HTR-8/SVneo (cell line): ENCODE measurements at places on chromosomes 3 and 15.
A peak's percentile ranks its signal among the peaks of the same experiment; 100 is the strongest.

- no peak for DNase-seq
Observed at GRCh38 chr3:15919971-15920370, 122.2 kb upstream of the ANKRD28 start.

- DNase-seq, result no peak
Observed at GRCh38 chr3:188830893-188831292, 340.9 kb upstream of the TPRG1 start.

GRCh38 chr15:57537072-57537471 is 54.6 kb upstream of the MYZAP start:
- peak; percentile 29 for DNase-seq

DNA sequence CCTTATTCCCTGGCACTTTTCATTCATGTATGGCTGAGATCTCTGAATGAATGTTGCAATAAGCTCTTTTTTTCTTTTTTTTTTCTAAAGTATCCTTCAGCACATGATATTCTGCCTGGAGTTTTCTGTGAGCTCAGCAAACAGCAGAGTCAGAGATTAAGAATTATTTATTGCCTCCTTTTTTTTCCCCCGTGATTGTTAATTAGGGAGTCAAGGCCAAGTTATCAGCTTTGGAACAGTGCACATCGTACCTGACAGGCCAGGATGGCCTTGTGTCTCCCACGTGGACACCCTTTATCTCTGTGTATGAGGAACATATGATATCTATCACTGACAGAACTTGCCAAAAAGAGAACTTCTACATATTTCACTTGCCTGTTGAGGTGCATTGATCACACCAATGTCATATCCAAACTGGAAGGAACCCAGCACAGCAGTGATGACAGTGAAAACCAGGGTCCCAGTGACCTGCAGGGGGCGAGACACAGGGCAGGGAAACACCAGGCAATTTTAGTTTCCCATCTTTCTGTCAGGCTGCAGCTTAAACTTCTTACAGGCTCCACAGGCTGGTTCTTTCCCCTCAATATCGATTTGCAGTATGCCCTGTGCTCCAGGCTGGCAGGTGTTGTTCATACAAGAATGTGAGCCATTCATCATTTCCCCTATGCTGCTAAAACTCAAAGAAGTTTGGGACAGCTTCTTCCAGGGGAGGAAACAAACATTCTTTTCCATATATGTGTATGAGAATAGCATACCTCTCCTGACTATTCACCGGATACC is 8.2 kb downstream of the SLC2A2 start:
- DNase-seq, result no peak

- no peak for DNase-seq
Observed at GRCh38 chr3:83011481-83011880, 1250.0 kb upstream of the GBE1 start.

GRCh38 chr3:16173283-16174025 is 1.0 kb upstream of the GALNT15 start:
- no peak for DNase-seq

- no peak for DNase-seq
Observed at GRCh38 chr15:90762109-90762508, 45.0 kb downstream of the BLM start.

DNA sequence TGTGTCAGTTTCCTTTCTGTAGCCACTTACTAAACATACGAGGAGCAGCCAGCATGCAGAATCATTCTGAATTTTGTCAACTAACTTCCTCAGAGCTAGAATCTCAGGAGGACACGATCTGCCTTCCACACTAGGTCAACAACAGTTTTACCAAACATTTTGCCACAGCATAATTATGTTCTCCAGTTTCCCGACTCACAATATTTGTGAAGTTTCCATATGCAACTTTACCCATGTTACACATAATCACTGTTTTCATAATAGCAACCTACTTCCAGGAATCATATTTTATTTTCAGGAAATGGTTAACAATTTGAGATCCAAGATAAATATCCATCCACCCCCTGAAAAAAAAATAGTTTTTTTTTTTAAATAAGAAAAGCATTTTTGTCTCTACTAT is 595.0 kb downstream of the PYDC2 start:
- no peak for DNase-seq

GRCh38 chr3:143578810-143579435 is 269.3 kb downstream of the SLC9A9 start:
- no peak for DNase-seq

GRCh38 chr3:64318001-64318400 is 92.7 kb upstream of the PRICKLE2 start:
- DNase-seq, result no peak

- peak; percentile 62 for DNase-seq
Observed at GRCh38 chr15:65862682-65863081, 6.6 kb upstream of the RAB11A start.

GRCh38 chr15:37083610-37084009 is 16.7 kb downstream of the MEIS2 start:
- DNase-seq, result no peak

DNA sequence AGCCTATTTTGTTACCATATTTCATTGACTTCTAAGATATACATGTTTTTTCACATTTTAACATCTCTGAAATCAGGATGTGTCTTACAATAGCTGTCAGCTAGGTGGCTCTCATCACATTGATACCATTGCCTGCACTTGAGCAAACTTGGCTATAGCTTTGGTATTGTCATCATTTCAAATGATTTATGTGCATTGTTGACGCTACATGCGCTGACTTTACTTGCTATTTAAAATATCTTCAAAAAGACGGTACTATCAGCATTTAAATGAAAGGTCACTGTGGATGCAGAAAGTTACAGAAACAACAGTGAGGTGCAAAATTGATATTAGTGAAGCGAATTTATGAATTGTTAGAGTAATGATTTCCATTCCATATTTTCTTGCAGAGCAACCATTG is 54.0 kb upstream of the ABHD2 start:
- peak; percentile 45 for DNase-seq

GRCh38 chr3:188900421-188900951 is 271.3 kb upstream of the TPRG1 start:
- peak; percentile 29 for DNase-seq

- no peak for DNase-seq
Observed at GRCh38 chr3:32596909-32597369, 26.3 kb upstream of the DYNC1LI1 start.

- no peak for DNase-seq
Observed at GRCh38 chr3:43298292-43298691, 12.0 kb downstream of the SNRK start.

DNA sequence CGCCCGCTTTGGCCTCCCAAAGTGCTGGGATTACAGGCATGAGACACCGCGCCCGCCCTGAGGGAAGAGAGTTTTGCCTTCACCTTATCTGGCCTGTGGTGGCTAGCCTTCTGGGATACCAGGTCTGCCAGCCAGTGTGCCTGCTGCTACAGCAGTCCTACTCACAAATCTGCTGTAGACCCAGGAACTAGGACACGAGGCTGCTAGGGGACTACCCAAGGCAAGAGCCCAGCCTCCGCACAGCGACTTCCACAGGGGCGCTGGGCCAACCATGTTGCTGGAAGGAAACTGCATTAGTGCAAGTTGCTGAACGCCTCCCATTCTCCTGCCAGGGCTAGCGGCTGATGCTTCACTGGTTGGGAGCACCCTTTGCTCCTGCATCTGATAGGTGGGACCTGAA is 53.7 kb downstream of the DHX30 start:
- DNase-seq, result no peak

DNA sequence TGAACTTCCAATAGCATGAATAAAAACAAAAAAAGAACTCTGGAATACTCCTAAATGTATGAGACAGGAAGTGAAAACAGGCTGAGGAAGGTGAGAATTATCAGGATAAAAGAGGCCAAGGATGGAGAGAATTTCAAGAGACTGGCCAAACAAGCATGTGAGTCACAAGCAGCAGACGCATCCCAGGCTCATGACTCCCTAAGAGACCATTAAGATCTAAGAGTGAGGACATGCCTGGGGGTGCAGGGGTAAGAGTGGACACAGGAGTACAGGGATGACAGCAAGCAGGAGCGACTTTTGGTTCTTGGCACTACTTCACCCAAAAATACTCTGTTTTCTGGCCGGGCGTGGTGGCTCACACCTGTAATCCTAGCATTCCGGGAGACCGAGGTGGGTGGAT is 7.1 kb downstream of the SCAMP2 start:
- no peak for DNase-seq

DNA sequence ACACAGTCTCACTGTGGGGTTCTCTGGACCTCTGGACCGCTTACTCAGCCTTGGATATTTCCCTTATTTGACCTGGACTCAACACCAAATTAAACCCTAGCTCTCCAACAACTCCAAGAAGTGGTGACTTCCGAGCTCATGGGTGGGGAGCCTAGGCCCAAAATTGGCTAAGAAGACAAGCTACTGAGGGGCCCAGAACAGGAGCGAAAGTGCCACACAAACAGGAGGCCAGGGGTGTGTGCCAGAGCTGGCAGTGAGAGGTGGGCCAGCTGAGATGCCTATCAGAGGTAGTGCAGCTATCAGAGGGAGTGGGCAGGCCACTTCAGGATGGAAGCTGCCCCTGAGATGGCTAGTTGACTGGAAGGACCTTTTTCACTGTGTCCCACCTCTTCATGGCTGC is 151.1 kb upstream of the PRR20G start:
- no peak for DNase-seq

GRCh38 chr3:150390087-150390486 is 18.0 kb upstream of the TSC22D2 start:
- no peak for DNase-seq

- DNase-seq, result no peak
Observed at GRCh38 chr3:123296261-123296660, 94.5 kb downstream of the SEC22A start.

GRCh38 chr3:60657972-60658371 is 593.3 kb downstream of the FHIT start:
- no peak for DNase-seq

DNA sequence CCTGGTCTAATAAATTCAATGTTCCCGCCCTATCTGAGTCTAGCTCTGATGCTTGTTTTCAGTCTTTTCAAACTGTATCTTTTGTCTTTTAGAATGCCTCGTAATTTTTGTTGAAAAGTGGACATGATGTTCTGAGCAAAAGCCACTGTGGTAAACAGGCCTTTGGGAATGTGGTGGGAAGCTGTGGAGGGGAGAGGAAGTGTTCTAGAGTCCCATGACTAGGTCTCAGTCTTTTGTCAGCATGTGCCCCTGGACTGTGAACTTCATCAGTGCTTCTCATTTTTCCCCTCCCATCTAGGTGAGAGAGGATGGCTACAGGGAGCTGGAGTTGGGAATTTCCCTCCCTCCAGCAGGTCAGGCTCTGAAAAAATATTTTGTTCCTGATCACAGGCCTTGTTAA is 33.7 kb downstream of the SUSD5 start:
- no peak for DNase-seq

- DNase-seq, result no peak
Observed at GRCh38 chr15:57747206-57747896, 40.8 kb downstream of the POLR2M start.

- no peak for DNase-seq
Observed at GRCh38 chr3:128062033-128062745, 10.0 kb downstream of the SEC61A1 start.

DNA sequence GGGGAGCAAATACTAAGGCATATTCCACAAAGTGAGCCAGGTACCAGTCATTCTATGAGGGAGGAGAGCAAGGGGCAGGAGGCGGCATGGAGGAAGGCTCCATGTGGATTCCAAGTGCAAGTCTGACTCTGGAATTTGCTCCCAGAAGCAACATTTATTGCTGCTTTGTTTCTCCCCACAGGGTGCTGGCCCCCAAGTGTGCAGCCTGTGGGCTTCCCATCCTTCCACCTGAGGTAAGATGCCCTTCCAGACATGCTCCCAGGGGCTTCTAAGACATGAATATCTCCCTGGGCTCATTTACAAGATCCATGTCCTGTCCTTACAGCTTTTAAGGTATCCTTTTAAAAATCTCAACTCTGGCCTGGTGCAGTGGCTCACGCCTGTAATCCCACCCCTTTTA is 15.9 kb upstream of the SACM1L start:
- no peak for DNase-seq

DNA sequence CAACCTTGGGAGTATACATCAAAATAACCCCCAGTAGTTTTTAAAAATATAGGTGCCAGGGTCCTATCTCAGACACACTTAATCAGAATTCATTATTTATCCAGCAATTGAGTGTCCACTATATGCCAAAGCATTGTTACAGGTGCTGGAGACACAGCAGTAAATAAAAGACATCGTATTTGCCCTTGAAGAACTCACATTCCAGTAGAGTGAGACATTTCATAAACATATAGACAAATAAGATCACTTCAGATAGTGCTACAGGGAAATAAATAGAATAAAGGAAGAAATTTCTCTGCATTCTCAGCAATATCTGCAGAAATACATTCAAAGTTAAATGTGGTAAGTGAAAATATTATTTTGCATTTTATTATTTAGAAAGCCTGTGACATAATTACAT is 34.1 kb upstream of the ANKRD28 start:
- no peak for DNase-seq

DNA sequence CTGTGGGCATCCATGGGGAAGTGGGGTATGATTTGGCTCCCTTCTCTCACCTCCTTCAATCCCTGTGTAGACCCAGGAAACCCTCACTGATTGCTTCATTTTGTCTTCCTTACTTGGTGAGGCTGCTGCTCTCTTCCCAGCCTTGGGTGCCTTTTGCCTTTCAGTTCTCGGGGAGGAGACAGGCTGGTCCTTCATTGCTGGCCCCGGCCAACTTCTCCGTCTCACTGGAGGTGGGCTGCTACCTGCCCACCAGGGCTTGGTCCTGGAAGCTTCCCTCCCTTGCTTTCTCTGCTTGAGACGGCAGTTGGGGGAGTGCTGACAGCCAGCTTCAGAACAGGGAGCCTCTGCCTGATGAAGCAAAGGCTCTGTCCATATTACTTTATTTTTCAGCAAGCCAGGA is 4.7 kb downstream of the FOXL2 start:
- DNase-seq, result no peak

DNA sequence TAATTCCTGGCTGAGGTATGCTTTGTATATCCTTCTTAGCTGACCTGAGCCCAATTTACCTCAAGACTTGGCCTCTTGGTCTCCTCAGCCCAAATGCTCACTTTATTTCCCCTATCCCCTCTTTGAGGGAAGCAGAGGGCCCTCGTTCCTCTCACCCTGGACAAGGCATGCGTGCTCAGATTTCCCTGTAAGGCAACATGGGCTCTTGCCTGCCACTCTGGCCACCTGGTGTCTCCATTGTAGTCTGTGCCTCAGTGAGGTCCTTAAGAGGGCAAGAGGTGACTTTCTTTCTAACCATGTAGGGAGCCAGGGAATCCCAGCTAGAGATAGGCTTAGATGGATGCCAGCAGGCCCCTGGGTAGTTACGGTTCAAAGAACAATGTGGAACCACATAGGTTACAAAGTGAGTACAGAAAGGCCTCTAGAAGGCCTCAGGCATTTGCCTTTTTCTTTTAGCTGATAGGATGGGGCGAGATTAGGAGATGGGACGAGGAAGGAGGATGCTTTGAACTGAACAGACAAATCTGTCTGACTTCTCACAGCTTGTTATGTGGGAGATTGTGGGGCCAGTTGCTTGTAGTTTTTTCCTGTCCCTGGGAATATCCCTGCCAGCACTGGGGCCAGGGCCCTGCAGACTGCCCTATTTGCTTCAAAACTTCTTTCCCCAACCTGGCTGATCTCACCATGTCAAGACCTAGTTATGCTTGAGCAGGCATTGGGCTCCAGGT is 1.1 kb upstream of the INTS14 start:
- no peak for DNase-seq
